ENCODE measurements at places on chromosomes 1 and 21.

GRCh38 chr1:200223207-200223606 lies 186.6 kb downstream of the ZNF281 start:
- DNase-seq: no peak

- DNase-seq: no peak
Measured at GRCh38 chr21:46605767-46606426, 1.0 kb upstream of the S100B start.

GRCh38 chr1:205211839-205212536 lies 486 bp upstream of the DSTYK start:
- no peak for DNase-seq

- DNase-seq: no peak
Measured at GRCh38 chr1:198681252-198681651, 42.4 kb downstream of the PTPRC start.

- DNase-seq: no peak
Measured at GRCh38 chr1:230629511-230629910, 12.8 kb upstream of the COG2 start.

GRCh38 chr1:228541725-228542124 lies 54.5 kb downstream of the RNF187 start:
- no peak for DNase-seq

- no peak for DNase-seq
Measured at GRCh38 chr1:204574016-204574864, 58.0 kb downstream of the MDM4 start.

DNA sequence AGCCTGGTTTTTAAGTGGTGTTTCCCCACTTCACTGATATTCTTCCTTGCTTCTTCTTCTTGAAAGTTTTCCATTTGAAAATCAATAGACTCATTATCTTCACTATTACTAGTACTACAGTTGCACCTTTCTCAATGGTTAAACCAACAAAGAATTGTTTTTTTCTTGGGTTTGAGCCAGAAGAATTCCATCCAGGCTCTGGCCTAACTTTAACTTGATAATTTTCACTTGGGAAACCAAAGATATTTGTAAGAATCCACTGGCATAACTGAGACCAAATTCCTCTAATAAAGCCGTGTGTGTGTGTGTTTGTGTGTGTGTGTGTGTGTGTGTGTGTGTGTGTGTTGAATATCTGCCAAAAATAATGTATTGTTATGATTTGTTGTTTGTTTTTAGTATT lies 103.2 kb downstream of the SGIP1 start:
- no peak for DNase-seq

DNA sequence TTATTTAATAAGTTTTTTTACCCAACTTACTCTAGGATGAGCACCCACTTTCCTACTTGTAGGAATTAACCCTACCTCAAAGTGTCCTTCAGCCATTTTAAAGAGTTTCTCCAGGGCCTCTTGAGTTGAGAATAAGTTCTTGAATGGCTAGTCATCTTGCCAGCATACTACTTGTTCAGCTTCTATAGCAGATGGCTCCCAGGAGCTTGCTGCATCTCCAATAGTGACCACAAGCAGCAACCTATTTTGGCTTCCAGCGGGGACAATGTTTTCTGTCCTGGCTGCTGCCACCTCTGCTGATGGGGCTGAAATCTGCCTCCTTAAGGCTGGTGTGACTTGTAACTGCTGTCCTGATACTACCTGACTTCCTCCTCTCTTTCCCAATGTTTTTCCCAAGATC lies 20.8 kb upstream of the PIK3R3 start:
- no peak for DNase-seq

DNA sequence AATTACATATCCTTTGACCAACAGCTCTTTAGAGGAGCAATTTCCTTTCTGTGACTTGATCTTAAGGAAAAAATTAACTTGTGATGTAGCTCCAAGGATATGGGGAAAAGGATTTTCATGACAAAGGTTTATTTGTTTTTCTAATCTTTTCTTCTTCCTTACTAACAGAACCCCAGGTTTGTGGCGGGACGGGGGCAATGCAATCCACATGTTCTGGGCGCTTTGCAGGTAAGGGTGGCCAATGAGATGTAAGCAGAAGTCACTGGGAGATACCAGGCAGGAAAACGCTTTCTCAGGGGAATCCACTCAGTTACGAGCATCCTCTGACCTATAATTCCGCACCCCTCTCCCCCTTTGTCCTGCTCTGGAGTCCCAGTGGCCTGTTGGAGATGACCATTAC lies 122.0 kb downstream of the MRPS6 start:
- no peak for DNase-seq

- no peak for DNase-seq
Measured at GRCh38 chr1:239616673-239617072, 230.3 kb downstream of the CHRM3 start.

DNA sequence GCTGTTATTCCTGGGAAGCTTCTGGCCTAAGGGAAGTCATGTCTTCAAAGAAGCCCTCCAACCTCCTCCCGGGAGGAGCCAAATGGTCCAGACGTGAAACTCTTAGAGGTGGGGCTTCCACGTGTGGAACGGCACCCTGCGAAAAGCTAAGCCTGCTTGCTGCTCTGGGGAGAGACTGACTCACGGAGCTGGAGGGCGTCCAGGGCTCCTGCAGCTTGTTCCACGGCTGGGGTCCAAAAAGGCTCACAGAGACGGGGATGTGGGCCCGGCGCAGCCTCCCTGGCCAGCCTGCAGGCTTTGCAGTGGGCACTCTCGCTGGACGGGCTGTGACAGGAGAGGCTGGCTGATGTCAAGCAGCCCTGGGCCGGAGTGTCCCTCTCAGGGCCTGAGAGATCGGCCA lies 105.1 kb downstream of the COLGALT2 start:
- DNase-seq: no peak

DNA sequence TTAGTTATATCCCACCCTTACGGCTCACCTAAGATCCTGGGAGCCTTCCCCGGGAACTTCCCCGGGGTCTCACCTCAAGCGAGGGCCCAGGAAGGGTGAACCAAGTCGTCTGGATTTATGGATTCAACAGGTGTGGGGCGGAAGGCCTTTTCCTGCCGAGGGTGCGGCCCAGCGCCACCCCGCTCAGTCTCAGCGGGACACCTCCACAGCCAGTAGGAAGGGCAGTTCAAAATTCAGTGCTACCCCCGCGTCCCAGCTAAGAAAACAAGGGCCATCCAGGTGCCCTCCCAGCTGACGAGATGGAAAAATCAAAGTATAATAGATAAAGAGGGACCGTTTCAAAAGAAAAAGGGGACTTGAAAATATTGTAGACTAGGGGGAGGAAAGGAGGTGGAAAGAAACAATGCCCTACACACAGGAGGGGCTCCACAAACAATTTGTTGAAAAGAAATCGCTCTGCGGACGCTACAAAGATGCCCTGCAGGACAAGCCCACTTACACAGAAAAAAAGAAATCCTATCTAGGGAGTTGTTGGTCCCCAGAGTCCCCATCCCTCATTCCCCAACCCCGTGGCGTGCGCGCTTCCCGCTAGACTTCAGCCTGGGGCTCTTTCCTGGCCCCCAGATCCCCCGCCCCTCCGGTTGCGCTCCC lies 1.3 kb downstream of the SLC2A1 start:
- DNase-seq: no peak

GRCh38 chr1:79104617-79105016 lies 98.1 kb upstream of the ADGRL4 start:
- DNase-seq: no peak

- no peak for DNase-seq
Measured at GRCh38 chr1:181127898-181128453, 39.5 kb downstream of the IER5 start.

DNA sequence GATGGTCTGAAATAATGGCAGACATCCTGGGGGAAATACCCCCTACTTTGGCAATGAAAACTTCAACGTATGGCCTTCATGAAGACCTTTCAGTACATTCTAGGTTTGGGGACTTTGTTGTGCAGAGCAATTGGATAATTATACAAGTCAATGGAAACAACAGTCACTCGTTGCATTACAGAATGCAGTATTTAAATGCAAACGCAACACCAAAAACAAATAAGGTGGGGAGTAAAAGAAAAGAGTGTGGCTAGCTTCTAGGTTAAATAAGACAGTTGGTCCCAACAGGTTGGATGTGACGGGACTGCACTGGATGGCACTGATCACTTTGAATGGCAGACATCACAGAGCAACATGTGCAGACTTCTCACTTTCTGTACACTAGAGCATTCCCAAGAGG lies 358.3 kb upstream of the GREM2 start:
- DNase-seq: no peak

- DNase-seq: no peak
Measured at GRCh38 chr1:7366955-7367665, 404.0 kb upstream of the VAMP3 start.

- no peak for DNase-seq
Measured at GRCh38 chr1:111739925-111740765, 950 bp upstream of the INKA2 start.

Measured in left renal cortex interstitium (tissue), 4 donors.